Jurkat, Clone E6-1 (cell line): ENCODE measurements at places on chromosomes 5 and 9.

DNA sequence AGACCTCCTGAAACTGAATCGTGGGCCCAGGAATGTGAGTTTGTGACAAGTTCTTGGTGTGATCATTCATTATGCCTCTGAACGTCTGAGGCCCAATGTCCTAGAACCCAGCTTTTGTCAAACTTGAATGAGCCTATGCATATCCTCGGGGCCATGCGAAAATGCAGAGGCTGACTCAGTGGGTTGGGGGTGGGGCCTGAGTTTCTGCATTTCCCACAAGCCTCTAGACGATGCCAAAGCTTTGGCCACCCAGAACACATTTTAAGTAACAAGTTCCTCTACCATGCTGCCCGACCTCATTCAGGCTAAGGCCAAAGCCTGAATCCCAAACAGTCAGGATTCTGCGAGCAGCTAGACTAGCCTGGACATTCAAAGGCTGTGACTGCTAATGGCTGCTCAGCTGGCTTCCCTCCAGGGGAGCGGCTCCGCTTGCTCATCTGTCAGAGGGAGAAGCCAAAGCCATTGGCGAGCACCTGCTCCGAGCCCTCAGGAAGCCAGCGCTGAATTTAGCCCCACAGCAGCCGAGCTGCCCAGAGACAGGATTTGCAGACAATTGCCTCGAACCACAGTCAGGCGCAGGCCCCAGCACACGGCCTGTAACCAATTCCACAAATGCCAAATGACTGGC is 177.5 kb downstream of the ZDHHC21 start:
- DNase-seq, result no peak

DNA sequence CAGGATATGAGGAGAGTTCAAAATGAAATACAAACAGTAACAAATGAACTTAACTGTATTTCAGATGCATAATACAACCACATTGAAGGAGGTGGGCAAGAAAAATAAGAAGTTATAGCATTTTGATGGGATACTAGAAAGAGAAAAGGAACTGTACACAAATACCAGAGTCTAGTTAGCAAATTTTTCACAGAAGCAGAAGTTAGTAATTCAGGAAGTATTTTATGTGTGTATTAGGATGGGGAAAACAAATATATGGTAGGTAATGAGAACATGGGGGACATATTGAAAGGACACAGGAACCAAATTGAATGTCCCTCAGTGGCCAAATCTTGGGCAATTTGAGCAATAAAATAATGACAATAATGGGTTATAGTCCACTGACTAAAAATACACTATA is 18.4 kb downstream of the GM2A start:
- no peak for DNase-seq

- no peak for DNase-seq
These were observed 46.7 kb downstream of the PRLR start for GRCh38 chr5:35183556-35183955.

- DNase-seq, result no peak
These were observed 201.5 kb downstream of the AUH start for GRCh38 chr9:91160181-91160580.

GRCh38 chr5:168747987-168748777 is 169.0 kb upstream of the PANK3 start:
- peak; percentile 69 for DNase-seq

DNA sequence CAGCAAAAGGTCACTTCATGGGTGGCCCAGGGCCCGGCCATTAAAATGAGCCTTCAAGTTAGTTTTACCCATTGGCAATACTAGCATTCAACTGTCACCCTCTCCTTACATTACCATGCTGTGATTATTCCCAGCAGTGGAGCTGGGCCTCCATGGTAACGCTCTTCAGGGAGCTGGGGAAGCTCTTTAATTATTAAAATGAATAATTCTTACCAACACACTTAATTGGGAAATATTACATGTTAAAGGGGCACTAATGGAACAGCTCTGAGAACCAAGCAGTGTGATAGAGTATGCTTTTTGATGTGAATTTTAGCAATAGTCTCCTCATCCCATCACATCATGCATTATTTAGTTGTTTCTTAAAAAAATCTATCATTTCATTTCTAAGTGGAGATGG is 187.2 kb downstream of the CEMIP2 start:
- no peak for DNase-seq

- no peak for DNase-seq
These were observed 50.2 kb downstream of the C9orf50 start for GRCh38 chr9:129570450-129571297.

DNA sequence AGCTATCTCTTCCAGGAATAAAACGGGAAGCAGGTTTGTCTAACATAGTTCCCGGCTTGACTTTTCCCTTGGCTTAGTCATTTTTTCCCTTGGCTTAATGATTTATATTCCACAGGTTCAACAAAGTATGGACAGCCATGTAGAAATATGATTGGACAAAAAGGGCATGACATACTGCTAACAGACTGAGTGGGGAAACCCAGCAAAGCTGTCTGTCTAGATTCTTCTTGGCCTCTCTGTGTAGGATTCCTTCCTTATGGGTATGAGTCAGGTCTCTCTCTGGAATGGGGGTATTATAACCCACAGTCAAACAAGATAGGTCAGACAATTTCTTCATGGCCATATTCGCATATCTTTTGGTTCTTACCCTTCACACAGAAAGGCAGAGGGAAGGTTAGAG is 5.7 kb upstream of the MTAP start:
- no peak for DNase-seq

- no peak for DNase-seq
These were observed 69.0 kb downstream of the SCAMP1 start for GRCh38 chr5:78429332-78429980.

DNA sequence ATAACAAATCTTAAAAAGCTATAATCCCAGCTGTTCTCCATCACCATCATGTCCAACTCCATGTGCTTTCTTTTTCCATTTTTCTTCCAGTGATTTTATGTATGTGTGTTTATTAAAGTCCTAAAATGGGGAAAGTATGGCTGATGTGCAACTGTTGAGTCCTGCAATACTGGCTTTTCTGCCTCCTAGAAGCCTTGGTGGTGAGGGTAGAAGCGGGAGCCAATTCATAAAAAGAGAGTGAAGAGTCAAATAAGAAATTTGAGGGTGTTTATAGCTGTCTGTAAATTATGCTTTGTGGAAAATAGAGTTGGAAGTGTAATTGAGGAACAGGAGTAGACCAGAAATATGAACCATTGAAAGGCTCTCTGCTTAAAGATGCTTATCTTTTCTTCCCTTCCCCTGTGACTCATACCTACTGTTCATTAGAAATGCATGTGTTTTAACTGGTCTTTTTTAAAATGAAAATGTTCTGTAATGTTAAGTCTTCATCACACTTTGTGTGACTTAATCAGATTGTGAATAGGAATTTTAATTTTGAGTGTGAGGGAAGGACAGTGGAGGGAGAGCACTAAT is 80.1 kb downstream of the ZCCHC7 start:
- DNase-seq, result no peak

GRCh38 chr5:68557162-68557936 is 341.8 kb downstream of the PIK3R1 start:
- DNase-seq, result no peak

GRCh38 chr9:83670381-83670780 is 37.4 kb downstream of the UBQLN1 start:
- no peak for DNase-seq

DNA sequence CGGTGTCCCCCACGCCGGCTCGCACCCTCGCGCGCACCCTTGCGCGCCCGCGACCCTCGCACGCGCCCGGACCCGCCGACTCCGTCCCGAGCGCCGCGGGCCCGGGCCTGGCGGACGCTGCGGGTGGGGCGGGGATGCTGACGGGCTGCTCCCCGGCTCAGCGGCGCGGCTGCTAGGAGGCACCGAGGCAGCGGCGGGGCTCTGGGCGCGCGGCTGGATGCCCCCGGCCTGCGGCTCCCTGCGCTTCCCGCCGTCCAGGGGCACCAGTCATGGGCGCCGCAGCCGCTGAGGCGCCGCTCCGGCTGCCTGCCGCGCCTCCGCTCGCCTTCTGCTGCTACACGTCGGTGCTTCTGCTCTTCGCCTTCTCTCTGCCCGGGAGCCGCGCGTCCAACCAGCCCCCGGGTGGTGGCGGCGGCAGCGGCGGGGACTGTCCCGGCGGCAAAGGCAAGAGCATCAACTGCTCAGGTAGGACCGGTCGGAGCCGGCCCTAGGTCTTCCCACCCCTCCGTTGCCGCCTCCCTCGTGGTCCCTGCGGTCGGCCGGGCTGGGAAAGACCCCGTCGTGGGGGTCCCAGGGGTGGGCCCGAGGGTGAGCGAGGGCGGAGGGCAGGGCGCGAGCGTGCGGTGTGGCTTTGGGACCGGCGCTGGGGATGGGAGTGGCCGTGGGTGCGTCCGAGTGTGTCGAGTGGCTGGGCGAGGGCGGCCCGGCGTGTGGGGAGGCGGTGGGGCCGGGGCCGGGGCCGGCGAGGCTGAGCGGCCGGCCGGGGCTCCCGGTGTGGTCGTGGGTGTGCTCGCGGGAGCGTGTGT is 530 bp downstream of the TMEFF1 start:
- no peak for DNase-seq

DNA sequence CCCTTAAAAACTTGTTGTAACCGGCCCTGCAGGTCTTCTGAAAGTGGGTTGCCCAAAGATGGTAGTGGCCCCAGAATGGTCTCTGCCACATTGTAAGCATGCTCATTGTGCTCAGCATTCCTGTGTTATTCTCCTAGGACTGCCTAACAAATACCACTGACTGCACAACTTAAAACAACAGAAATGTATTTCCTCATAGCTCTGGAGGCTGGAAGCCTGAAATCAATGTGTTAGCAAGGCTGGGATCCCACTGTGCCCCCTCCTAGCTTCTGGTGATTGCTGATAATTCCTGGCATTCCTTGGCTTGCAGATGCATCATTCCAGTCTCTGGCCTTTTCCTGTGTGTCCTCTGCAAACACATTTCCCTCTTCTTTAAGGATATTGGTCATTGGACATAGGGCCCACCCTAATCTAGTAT is 3.4 kb upstream of the GCNT4 start:
- no peak for DNase-seq

DNA sequence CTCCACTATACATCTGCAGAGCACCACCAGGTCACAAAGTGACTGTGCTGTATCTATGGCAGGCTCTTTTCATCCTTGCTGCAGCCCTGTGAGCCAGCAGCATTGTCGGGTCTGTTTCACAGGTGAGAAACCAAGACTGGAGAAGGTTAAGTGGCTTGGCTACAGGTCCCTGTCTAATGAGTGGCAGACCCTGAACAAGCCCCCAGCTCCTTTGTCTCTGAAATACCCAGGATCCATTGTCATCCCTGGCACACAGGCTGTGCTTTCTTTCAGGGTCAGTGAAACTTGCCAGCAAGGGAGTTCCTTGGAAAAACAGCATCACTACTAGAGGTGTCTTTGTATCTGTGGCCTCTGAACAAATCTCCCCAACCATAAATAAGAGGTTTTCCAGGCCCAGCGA is 27.6 kb upstream of the CXCL14 start:
- DNase-seq, result no peak

DNA sequence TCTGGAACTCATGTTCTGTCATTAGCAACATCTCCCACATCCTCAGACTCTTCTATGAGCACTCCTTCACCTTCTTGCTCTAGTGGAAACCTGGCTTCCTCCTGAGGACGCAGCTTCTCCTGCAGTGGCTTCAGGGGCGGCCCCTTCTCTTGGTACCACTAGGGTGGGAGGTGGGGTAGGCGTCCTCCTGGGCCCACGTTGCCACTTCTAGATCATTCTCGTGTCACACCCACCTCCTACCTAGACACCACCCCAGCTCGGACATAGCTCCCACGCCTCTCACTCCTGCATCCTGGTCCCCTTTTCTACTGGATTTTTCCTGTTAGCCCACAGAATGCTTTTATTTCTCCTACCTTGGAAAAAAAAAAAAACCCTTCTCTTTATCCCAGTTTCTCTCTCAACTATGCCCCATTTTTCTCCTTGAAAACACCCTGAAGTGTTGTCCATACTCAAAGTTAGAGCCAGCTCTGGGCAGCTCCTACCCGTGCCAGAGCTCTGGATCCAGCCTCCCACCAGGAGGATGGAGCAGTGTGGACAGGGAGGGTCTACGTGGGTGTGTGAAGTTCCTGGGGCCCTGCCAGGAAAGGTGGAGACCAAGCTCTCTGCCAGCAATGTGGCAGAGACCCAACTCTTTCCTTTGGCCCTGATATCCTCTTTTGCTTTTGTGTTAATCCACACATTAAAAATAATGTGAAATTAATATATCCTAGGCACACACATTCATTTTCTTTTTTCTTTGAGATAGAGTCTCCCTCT is 179.2 kb downstream of the HSPA4 start:
- DNase-seq, result no peak

DNA sequence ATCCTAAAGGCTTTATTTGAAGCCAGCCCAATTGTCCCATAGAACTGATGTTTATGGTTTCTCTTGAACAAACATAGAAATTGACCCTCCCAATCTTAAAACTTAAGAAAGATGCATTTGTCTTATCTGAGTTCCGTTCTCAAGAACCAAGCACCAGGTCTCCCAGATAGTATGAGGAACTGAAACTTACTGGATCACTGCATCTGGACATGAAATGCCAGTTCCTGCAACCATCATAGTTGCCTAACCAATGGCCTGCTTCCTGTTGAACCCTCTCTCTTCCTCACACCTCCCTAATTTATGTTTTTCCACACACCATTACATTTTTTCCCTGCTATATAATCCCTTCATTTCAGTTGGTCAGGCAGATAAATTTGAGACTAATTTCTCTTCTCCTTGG is 478.9 kb downstream of the HTR1A start:
- no peak for DNase-seq

- DNase-seq, result no peak
These were observed 296.5 kb upstream of the DMAC1 start for GRCh38 chr9:8096091-8096490.

DNA sequence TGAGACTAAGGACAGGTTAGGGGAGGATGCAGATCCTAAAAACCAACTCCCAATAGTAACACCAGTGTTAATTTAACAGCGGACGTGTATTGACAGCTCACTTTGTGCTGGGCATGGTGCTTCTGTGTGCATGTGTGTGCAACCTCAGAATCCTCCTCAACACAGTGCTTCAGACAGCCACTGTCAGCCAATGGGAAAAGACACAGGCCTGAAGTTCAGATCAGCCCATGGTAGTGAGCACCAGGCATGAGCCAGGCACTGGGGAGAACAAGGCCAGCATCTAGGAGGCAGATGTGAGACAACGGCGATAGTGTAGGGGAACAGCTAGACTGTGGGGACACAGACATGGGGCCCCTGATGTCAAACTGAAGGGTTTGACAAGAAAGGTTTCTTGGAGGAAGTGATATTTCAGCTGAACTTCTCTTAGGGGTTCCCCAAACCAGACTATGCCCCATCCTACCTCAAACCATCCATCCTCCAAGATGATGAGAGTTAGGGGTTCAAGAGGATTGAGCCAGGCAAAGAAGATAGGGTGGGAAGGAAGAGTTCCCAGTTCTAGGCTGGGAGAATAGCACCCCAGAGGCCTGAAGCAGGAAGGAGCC is 71.5 kb upstream of the PSD2 start:
- no peak for DNase-seq

DNA sequence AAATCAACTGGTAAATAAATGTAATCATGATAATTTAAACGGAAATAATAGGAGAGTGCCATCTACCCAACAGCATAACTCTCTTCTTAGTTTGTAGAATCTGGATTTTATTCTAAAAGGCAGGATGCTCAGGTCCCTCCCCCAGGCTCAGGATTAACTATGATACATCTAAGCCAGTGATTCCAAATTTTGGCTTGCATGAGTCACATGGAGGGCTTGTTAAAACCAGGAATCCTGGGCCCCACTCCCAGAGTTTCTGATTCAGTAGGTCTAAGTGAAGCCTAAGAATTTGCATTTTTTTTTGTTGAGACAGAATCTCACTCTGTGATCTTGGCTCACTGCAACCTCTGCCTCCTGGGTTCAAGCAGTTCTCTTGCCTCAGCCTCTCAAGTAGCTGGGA is 62.3 kb upstream of the ZFR start:
- no peak for DNase-seq
